ENCODE measurements at places on chromosomes 12 and 14.

DNA sequence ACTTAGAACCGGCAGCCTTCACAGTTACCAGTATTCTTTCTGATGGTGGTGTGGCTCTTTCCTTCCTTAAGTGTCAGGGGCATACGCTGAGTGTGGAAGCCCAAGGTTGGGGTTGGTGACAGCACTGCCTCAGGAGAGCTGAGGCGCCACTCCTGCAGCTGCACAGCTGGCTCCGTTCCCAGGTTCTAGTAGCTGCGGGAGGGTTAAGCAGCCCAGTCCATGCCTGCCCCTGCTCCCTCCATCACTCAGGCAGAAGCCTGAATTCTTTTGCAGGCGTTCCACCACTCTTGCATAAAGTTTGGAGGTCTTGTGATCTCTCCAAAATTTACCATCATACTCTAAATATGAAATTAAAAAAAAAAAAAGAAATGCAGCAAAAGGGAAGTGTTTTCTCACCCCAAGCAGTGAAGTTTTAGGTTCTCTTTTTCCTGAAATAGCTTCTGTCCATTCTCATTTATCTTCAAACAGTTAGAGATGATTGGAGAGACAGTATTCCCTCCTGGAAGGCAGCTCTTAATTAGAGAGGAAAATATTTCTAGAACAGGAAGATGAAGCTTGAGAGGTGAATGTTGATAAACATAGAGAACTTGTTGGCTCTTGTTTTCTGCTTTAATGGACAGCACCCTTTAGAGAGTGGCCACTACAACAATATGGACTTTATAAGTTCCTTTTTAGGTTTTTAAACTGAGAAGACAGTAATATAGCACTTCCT is 136.1 kb downstream of the FGD4 start:
- DNase-seq, result no peak

GRCh38 chr14:92490239-92490959 is 23.2 kb upstream of the RIN3 start:
- DNase-seq, result no peak

DNA sequence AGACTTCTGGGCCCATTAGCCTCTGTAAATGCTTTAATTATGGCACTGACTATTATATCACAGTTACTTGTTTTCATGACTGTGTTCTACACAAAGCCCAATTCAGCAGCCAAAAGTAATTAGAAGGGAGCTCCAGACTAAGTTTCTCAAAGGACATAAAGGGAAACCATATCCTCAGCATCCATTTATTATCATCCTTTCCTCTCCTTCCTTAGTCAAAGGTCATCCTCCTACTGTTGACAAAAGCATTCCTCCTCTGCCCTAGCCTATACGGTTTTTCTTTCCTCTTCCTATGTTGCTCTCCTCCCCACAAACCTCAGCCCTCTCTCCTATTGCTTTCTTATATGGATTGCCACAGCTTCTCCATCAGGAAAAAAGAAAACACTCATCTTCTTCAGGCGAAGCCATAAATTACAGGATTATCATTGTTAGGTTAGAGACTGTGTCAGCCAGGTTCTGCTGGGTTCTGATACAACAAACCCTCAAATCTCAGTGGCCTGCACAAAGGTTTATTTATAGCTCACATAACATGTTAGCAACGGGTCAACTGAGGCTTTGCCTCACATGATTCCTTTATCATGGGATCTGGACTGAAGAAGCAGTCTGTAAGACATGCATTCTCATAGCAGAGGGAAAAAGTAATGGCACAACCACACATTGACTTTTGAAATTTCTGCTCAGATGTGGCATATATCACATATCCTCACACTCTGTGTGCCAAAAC is 207.2 kb downstream of the SLC5A8 start:
- DNase-seq, result no peak

DNA sequence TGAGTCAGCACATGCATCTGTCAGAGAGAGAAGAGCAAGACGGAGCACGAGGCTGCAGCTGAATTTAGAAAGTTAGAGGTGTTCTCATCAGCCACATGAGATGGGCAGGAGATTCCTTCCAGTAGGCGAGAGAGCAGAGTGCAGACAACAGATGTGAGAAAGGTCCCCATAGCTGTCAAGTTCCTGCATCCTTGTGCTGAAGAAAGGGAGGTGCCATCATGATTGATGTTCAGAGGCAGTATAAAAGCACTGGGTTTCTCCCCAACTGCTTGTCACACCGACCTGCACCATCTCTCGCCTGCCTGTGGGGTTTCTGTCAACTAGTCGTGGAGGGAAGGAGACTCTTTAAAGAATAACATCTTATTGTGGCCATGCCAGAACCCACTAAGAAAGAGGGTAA is at the start of gene MYBPC1:
MYBPC1 (plus strand) TSS at position 272 of the 400 bp plus-strand sequence; CDS start at position 372, 100 bp downstream.
- DNase-seq, result no peak

DNA sequence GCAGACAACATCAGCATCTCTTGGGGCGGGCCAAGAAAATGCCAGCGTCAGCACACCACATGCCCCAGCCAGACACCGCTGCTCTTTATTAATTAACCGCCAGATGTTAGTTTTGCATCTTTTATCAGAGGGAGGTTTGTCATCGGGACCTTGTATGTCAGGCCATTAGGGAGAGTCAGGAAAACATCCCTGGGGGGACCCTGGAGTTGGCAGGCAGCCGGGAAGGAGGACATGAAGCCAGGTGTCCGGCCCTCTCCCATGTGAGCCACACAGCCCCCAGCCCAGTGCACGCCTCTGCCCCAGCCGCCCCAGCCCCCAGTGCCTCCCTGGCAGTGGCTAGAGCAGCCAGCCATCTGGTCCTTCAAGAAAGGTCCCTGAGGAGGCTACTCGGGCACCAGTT is 56.9 kb upstream of the FAM222A start:
- no peak for DNase-seq

- no peak for DNase-seq
Measured at GRCh38 chr12:13503094-13503835, 306.7 kb downstream of the EMP1 start.

- no peak for DNase-seq
Measured at GRCh38 chr14:65301862-65302539, 110.5 kb upstream of the FUT8 start.

All from activated T-helper 2 cell treated with anti-CD3 and anti-CD28 coated beads, Interferon-gamma antibody, Interleukin-2, Interleukin-4, amounts not matched to agents 10 μg/mL and 5 μg/mL and 100 μg/mL, durations not matched to agents 14 hours and 24 hours and 36 hours (primary cell).